ENCODE measurements at places on chromosomes 6 and 20. TPM values are rescaled to one million over a fixed set of nuclear protein-coding genes. Genes with fewer than 3 reads are reported as not detected.
A peak's percentile ranks its signal among the peaks of the same experiment; 100 is the strongest.

DNA sequence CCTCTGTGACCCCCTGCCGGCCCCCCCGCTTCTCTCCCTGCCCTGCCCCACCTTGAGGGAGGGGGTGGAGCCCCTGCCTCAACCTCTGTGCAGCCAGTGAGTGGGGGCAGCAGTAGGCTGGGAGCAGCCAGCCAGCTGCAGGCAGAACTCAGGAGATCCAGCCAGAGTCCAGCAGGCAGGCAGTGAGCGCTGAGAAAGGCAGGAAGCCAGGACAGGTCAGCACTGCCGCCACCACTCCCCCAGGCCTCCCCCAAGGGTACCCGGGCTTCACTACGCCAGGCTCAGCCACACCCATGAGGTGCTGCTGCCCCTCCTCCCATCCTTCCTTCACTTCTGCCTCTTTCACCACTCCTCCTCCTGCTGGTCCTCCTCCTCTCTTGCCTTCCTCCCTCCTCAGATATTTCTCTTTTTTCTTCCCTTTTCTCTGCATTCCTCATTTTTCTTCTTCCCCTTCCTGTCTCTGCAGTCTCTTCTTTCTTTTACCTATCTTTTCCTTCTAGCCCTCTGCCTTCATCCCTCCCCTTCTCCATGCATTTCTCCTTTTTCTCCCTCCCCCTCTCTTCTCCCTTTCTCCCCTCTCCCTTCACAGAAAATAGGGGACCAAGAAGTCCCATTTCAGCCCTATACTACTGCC, 11.5 kb downstream of the TMEM63B start:
- no peak overlapping the region for H3K4me3 ChIP-seq
- no peaks in the 10 kb centered on the region for H3K4me1 ChIP-seq
- H3K27ac ChIP-seq = no peak overlapping the region
- no peak for DNase-seq
- H3K36me3 ChIP-seq = no peaks in the 10 kb centered on the region

DNA sequence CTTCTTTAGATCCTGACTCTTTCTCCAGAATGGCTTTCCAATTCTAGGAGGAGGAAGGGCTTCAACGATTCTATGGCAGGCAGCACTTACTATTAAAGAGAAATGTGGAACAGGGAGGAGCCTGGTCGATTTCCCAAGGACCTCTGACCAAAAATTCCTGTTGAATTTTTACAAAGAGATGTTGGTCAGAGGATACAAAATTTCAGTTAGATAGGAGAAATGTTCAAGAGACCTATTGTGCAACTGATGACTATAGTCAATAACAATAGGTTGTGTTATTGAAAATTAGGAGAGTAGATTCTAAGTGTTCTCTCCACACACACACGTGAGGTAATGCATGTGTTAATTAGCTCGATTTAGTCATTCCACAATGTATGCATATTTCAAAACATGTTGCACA, 130.1 kb upstream of the TNFAIP3 start:
- no peaks in the 10 kb centered on the region for H3K27me3 ChIP-seq
- H3K4me3 ChIP-seq = no peak overlapping the region
- H3K27ac ChIP-seq = no peak overlapping the region
- peaks cover 27% of the 10 kb centered on the region for H3K4me1 ChIP-seq
- no peaks in the 10 kb centered on the region for H3K36me3 ChIP-seq

DNA sequence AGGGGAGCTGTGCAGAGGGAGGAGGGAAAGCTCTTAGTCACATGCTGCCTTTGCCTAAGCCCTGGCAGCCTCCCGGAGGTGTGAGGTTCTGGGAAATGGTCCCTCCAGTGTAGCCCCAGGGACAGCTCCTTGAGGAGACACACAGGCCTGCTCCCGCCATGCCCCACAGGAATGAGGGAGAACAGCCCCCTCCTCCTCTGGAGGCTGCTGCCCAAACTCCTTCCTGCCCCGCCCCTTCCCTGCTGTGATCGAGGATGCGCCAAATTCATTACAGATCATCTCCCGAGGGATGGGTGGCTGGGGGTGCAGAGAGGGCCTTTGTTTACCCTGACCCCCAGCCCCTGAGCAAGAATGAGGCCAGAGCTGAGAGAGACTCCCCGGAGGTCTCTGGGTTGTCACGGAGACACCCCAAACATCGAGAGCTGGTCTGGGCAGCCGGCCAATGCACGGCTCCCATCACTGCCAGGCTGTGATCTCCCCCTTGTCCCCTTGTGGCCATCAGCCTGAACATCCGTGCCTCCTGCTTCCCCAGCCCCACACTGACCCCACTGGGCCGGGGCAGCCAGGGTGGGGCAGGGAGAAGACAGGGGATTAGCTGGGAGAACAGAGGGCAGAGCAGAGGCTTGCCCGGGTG, 8.4 kb downstream of the CYP21A2 start:
- H3K27ac ChIP-seq = peak overlapping the region; percentile 62
- H3K36me3 ChIP-seq = no peaks in the 10 kb centered on the region
- no peak overlapping the region for H3K4me3 ChIP-seq
- peaks cover 3% of the 10 kb centered on the region for H3K4me1 ChIP-seq
- no peak for DNase-seq
- H3K27me3 ChIP-seq = no peaks in the 10 kb centered on the region

GRCh38 chr20:24362080-24362479, 107.3 kb upstream of the SYNDIG1 start:
- no peaks in the 10 kb centered on the region for H3K27me3 ChIP-seq
- no peak overlapping the region for H3K27ac ChIP-seq
- H3K4me3 ChIP-seq = no peak overlapping the region
- no peaks in the 10 kb centered on the region for H3K4me1 ChIP-seq
- no peak for DNase-seq

DNA sequence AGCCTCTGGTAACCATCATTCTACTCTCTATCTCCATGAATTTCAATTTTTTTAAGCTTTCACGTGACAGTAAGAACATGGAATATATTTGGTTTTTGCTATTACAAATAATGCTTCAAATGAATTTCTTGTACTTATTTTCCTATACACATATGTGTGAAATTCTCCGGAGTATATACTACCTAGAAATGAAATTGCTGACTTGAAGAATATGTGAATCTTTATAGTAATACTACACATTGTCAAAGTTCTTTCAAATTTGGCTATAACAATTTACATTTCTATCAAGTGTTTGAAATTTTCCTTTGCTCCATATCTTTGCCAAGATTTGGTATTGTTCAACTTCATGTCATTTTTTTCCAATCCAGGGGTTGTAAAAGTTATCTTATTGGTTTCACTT, 11.6 kb upstream of the VGLL2 start:
- H3K4me3 ChIP-seq = no peak overlapping the region
- no peak overlapping the region for H3K27ac ChIP-seq
- H3K36me3 ChIP-seq = no peaks in the 10 kb centered on the region
- peaks cover 15% of the 10 kb centered on the region for H3K27me3 ChIP-seq

DNA sequence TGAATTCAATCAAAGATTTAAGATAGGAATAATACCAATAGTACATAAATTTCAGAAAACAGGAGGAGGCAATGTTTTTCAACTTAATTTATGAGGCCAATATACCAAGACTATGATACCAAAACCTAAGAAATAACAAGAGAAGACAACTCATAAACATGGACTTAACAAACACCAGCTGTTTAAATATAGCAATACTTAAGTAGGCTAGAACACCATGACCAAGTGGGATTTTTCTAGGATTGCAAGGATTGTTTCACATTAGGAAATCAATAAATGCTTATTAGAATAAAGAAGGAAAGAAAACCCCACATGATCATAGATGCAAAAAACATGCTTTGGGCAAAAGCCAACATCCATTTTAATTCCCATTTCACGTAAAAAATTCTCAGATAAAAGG, 355.1 kb downstream of the EPM2A start:
- DNase-seq = no peak
- no peak overlapping the region for H3K4me3 ChIP-seq
- no peaks in the 10 kb centered on the region for H3K27me3 ChIP-seq
- H3K4me1 ChIP-seq = no peaks in the 10 kb centered on the region
- no peak overlapping the region for H3K27ac ChIP-seq

DNA sequence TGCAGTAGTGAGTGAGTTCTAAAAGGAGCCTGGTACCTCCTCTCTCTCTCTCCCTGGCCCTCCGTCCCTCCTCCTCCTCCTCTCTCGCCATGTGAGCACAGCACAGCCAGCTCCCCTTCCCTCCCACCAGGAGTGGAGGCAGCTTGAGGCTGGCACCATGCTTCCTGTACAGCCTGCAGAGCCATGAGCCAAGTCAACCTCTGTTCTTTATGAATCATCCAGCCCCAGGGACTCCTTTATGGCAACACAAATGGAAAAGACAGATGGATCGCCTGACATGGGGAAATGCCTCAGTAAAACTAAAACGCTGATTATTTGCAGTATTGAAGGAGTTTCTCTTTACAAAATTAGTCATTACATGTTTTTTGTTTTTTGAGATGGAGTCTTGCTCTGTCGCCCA, 233.7 kb upstream of the ARID1B start:
- H3K4me3 ChIP-seq = no peak overlapping the region
- no peaks in the 10 kb centered on the region for H3K27me3 ChIP-seq
- no peaks in the 10 kb centered on the region for H3K4me1 ChIP-seq
- no peak for DNase-seq
- no peaks in the 10 kb centered on the region for H3K36me3 ChIP-seq

GRCh38 chr6:64930681-64931080, 776.3 kb downstream of the EYS start:
- no peaks in the 10 kb centered on the region for H3K27me3 ChIP-seq
- no peak overlapping the region for H3K27ac ChIP-seq
- no peak overlapping the region for H3K4me3 ChIP-seq
- H3K36me3 ChIP-seq = no peaks in the 10 kb centered on the region
- H3K4me1 ChIP-seq = no peaks in the 10 kb centered on the region
- no peak for DNase-seq

DNA sequence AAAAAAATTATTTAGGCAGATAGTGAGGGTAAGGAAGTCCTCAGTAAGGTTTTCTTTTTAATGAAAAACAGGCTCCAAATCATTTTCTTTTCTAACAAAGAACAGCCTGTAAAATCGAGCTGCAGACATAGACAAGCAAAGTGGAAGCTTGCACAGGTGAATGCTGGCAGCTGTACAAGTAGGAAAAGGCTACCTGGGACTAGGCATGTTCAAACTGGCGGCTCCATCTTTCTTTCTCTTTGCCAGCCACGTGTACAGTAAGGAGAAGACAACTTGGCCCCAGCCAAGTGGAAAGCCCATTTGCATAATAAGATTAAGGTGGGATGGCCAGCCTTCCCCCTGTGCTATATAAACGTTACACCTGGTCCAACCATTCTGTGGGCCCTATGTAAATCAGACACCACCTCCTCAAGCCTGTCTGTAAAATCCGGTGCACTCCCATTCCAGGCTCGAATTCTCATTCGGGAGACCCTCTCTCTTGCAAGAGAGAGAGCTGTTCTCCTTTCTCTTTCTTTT, 27.0 kb upstream of the SLC2A12 start:
- H3K27me3 ChIP-seq = no peaks in the 10 kb centered on the region
- H3K36me3 ChIP-seq = no peaks in the 10 kb centered on the region
- H3K4me1 ChIP-seq = no peaks in the 10 kb centered on the region
- H3K4me3 ChIP-seq = no peak overlapping the region

DNA sequence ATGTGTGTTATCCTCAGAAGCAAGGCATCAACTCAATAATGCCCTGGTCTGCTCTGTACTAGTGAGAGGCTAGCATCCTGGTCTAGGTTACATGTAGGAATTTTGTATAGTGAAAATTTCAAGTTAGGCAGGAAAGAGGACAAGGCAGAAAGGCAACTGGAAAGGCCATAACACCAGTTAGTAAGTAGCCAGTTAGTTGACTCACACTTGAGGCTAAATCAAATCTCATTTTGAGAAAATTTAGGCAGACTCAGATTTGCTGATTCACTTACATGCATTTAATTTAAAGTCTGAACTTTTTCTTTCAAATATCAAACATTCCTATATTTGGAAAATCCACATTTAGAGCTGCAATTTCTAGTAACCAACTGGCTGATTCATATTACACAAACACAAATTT, 184.5 kb upstream of the TCF21 start:
- H3K27ac ChIP-seq = peak overlapping the region; percentile 16
- no peaks in the 10 kb centered on the region for H3K27me3 ChIP-seq
- no peak overlapping the region for H3K4me3 ChIP-seq
- H3K36me3 ChIP-seq = no peaks in the 10 kb centered on the region
- DNase-seq = no peak

The CENPW gene
- total RNA-seq = 2.2 TPM

DNA sequence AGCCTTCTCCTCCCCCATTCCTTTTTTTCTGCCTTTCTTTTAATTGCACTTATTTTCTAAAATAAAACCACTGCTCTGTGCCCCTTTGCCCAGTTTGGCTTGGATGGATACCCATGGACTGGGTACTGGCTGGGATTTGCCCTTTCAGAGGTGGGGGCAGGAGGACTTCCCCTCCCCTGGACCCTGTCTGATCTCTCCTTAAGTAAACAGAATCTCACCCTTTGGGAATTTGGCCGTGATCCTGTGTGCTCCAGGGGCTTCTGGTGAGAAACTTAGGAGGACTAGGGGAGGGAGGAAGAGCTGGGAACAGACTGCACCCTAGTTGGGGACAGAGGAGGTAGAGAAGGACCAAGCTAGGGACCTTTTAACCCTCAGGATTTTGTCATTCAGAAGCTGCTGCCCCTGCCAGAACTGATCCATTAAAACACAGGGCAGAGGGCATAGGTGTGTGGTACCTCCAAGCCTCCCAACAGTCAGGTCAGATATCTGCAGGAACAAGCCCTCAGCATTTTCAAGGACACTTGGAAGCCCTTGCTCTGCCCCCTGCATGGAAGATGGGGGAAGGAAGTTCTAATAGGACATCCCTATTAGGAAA, 7.3 kb downstream of the FOXP4 start:
- H3K27me3 ChIP-seq = no peaks in the 10 kb centered on the region
- no peak for DNase-seq
- peaks cover 10% of the 10 kb centered on the region for H3K4me1 ChIP-seq
- H3K36me3 ChIP-seq = no peaks in the 10 kb centered on the region
- H3K27ac ChIP-seq = no peak overlapping the region

DNA sequence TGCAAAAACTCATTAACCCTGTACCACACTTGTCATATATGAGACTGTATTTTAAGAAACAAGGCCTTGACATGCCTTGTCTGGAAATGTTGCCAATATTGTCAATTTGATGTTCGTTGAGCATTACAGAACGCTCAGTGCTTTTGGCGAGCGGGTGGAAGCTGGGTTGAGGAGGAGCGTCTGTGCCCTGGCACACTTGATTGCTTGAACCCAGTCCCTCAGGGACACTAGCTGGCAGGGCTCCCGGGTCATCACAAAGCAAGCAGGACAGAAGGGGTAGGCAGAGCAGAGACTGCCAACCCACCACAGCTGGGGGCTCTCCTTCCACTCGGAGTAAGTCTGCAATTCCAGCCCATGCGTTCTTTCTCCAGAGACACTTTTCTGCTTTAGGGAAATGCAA, 286.3 kb downstream of the KHDC1L start:
- H3K4me1 ChIP-seq = no peaks in the 10 kb centered on the region
- DNase-seq = no peak
- no peak overlapping the region for H3K27ac ChIP-seq
- no peaks in the 10 kb centered on the region for H3K36me3 ChIP-seq

The HEY2 gene
- total RNA-seq = not detected

DNA sequence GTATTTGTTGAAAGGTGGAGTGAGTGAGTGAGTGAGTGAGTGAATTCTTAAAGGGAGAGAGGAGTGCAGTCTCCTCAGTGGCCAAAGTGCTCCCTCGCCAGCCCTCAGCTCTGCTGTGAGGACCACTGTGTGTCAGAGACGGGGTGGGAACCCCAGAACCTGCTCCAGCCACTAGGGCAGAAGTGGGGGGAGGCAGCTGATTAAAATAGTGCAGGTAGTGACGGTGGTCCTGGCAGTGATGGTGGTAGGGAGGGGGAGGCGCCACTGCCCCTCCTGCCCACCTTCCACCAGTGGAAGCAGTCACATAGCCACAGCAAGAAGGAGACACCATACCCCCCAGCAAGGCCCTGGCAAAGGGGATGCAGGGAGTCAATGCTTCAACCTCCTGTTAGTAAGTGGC, 133.5 kb downstream of the PHACTR3 start:
- H3K27me3 ChIP-seq = no peaks in the 10 kb centered on the region
- no peak overlapping the region for H3K27ac ChIP-seq
- H3K36me3 ChIP-seq = no peaks in the 10 kb centered on the region
- no peak overlapping the region for H3K4me3 ChIP-seq
- no peaks in the 10 kb centered on the region for H3K4me1 ChIP-seq
- no peak for DNase-seq
